Renal cortex interstitium (tissue), 15 donors: ENCODE measurements at places on chromosomes 3 and 15.

- no peak for DNase-seq
Measured at GRCh38 chr3:43061101-43061895, 44.6 kb downstream of the POMGNT2 start.

DNA sequence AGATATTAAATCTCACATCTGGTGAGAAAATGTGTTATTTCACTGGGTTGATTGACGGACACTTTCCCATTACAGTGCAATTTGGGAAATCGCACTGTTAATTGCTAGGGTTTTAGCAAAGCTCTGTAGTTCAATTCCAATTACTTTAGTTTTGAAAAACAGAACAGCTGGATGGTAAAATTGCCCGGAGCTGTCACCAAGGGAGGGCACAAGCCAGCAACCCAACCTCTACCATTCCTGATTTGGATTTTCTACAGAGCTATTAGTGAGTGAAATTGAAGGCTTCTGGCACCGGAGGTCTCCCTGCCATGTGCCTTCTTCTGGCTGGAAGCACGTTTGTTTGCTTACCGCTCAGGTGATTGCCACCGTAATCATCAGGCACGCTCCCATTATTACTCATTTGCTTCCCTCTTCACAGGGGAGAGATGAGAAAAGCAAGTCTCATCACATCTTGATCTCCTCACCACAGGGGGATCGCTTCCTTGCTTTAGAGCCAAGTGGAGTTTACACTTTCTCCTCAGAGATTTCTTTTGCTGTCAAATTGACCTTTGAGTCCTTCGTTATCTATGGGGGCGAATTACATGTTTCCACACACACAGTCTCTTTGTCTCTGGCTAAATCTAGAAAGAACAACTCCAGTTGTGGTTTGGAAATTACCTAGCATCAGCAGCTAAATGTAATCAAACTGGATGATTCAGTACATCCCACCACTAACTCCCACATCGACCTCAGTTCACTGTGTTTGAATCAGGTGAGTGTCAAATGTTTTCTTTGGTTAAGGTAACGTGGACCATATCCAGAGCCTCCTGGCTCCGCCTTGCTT, 421.7 kb upstream of the GOLIM4 start:
- no peak for DNase-seq

GRCh38 chr15:38438031-38438986, 15.6 kb upstream of the FAM98B start:
- no peak for DNase-seq

DNA sequence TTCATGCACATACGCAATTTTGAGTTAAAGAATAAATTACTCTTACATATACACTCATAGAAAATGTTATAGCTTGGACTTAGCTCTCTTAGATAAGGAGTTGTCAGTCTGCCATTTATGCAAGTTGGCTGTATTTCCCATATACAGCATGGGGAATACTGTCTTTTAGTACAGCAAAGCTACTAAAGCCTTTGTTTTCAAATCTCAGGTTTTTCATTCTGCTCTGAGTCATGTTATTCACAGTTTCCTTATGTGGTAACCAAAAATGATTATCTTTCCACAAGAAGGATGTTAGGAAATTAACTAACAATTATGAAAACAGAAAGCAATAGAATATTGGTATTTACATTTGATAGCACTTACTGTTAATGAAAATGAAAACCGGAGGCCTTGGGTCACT, 4.3 kb upstream of the TIPARP start:
- DNase-seq, result no peak

DNA sequence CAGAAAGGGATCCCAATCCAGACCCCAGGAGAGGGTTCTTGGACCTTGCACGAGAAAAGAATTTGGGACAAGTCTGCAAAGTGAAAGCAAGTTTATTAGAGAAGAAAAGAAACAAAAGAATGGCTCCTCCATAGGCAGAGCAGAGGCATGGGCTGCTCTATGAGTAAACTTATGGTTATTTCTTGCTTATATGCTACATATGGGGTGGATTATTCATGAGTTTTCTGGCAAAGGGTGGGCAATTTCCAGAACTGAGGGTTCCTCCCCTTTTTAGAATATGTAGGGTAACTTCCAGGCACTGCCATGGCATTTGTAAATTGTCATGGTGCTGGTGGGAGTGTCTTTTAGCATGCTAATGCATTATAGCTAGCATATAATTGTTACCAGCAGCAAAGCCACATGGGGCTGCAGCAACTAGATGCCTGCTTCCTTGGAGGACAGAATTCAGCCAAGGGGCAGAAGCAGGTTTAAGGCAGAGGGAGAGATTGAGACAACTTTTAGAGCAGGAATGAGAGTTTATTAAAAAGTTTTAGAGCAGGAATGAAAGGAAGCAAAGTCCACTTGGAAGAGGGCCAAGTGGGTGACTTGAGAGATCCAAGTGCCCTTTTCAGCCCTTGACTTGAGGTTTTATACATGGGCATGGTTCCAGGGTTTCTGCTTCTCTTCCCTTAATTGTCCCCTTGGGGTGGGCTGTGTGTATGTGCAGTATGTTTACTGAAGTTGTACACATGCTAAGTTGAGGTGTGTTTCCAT, 41.3 kb downstream of the METTL6 start:
- no peak for DNase-seq

GRCh38 chr3:52014613-52015012, 18.9 kb upstream of the RPL29 start:
- DNase-seq, result no peak

DNA sequence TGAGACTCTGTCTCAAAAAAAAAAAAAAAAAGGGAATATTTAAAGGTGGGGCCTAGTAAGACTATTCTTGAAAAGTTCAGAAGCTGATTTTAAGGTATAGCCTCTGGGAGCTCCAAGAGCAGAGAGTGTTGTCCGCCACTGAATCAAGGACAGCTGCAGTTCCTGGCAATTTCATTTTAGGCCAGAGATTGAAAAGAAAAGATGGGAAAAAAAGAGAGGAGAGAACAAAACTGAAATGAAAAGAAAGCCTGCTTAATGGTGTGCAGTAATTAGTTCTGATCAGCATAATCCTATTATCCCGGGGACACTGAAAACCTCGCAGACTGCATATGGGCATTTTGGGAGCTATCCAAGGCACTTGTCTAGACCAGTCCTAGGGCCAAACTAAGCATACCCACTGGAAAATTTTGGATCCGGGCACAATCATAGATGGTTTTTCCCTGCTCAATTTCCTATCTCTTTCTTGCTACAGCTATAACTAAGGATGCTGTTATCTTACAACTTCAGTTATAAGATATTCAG, 43.2 kb downstream of the EHHADH start:
- DNase-seq, result no peak

DNA sequence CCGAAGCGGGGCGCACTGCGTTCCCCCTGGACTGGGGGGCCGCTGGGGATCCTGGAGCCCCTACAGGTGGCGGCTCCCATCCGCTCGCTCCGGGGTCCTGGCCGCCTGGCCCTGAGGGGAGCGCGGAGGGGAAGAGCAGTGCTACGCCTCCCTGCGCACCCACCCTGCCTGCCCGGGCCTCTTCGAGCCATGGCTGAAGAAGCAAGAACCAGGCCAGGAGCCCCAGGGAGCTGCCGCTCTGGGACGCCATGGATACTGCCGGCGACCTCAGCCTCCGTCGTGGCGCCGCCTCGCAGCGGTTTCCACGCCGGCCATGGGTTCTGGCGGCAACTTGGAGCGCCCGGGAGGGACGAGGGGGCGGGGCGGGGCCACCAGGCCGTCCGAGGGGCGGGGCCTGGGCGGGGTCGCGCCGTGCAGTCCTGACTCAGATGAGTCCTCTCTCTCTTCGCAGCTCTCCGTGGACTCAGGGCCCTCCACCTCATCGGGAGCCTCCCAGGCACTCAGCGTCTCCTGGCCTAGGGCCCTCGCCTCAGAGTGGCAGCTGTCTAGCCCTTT, 50.9 kb downstream of the MYL3 start:
- DNase-seq, result peak; percentile 52

GRCh38 chr3:187830181-187830580, 84.9 kb upstream of the BCL6 start:
- DNase-seq, result no peak

DNA sequence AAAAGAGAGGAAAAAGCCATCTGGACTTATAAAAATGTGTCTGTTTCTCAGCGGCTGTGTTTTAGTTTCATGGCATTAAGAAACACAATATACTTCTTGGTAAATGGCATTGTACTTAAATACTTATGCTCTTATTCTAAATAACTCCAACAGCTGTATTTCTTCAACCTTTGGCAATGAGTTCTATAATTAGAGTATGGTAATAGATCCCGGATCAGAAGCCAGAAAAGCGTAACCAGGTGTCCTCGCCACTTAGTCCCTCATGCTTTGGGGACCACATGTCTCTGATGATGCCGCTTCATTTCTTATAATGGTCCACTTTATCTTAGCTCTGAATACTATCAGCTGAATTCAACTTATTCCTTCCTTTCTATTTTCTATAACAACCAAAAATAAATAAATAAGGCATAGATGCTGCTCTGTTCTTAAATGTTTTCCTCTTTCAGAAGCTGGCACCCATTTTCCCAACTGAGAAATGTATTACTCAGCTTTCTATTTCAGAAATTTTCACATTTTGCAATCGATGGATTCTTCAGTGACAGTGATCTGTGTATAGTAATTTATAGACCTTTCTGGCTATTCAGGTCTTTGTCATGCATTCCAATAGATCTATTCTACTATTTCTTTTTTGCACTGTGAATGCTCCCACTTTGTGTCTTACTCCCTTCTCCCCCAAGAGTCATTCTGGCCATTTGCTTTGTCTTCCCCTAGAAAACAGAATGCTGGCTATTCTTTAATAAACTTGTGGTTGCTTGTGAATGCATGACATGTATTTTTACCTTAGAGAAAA, 87.6 kb upstream of the KBTBD8 start:
- DNase-seq, result no peak

DNA sequence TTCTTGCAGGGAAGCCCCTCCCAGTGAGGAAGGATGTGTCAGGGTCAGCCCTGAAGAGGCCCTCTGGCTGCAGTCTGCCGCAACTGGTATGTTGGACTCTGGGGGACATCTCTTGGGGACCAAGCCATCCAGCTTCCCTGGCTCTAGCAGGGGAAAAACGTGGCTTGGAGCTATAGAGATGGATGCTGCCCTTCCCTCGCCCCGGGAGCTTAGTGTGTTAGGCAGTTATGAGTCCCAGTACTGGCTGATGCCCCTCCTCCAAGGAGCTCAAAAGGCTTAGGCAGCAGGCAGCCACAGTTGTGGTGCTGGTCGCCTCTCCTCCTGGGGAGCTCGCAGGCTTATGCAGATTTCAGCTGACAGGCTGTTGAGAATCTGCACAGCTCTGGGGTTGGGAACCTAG, 353.1 kb upstream of the GBE1 start:
- no peak for DNase-seq

DNA sequence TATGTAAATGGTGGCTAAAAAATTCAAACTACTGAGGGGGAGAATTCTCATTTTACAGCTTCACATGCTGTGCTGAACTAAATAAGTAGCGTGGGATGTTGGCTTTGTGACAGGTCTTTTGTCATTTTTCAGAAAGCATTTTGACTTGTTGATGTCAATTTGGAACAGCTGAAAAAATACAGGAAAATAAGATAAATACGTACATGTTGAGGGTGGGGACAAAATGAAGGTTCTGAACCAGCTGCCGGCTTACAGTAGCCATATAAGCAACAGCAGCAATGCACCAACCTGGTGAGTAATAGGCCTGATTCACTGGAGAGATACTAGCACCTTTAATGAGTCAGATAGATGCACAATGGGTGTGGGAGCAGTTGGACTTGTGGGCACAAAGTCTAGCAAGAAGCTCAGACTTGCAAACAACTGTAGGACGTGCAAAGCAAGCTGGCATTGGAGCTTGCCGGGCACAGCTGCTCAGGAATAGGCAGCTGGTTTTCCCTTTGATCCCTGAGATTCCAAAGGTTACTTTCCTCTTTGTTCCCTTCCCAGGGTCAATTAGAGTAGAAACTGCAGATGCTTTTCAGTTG, 12.9 kb downstream of the B3GNT5 start:
- DNase-seq, result no peak

- no peak for DNase-seq
Measured at GRCh38 chr3:11288786-11289637, 16.8 kb downstream of the ATG7 start.

DNA sequence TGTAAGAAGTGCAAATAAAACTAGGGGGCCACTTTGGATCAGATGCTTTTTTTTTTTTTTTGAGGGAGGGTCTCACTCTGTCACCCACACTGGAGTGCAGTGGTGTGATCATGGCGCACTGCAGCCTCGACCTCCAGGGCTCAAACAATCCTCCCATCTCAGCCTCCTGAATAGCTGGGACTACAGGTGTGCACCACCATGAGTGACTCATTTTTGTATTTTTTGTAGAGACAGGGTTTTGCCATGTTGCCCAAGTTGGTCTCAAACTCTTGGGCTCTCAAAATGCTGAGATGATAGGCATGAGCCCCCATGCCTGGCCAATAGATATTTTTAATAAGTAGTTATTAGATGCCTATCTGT, 20.8 kb downstream of the CCR1 start:
- DNase-seq, result no peak

DNA sequence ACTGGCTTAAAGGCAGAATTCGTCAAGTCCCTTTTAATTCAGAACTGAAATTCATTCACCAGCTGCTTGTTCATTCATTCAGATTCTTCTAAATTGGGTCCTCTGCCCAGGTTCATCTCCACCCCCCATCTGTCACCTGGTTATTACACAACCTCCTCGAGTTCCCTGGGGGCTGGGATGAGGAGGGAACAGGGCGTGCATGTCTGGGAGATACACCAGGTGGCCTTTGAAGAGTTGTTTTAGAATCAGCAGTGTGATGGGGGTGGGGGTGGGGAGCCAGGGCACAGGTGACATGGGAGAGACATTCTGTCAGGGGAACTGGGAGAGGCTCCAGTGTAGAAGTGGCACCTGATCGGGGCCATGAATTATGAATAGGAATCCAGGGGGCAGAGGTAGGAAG, 8.2 kb downstream of the SNX33 start:
- DNase-seq, result no peak

DNA sequence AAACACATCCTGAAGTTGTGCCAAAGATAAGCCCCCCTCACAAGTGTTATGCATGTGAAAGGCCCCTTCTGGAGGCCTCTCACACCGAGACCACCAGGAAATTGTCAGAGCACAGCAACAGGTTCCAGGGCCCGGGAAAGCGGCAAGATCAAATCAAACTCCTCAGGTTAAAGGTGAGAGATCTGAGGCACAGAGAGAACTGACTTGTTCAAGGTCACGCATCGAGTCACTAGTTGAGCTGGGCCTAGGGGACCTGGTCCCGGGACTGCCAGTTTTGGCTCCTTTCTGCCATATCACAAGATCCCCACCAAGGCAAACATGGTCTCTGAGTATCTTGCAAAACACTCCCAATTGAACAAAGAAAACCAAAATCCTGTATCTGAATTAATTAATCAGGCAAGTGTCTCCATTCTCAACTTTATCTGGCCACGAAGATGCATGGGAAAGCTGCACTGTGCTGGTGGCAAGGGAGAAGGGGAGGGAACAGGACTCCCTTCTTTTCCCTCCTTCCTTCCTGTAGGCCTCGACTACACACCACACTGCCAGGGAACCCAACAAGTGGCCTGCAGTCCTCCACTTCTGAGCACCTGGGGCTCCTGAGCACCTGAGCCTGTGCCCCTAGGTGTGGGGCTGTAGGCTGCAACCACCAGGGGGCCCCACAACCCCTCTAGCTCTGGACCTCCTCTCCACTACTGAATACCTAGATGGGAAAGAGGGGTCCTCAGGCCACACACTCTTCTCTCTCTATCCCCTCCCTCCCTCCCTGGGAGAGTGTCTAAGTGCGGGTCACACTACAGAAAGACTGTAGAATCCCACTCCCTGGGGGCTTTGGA, 37.3 kb downstream of the ANP32A start:
- no peak for DNase-seq

- DNase-seq, result no peak
Measured at GRCh38 chr15:63313825-63314224, 36.4 kb downstream of the APH1B start.

- no peak for DNase-seq
Measured at GRCh38 chr3:171328419-171329082, 131.7 kb downstream of the TNIK start.

GRCh38 chr3:86413645-86414044, 577.3 kb downstream of the VGLL3 start:
- no peak for DNase-seq
